ENCODE measurements at places on chromosomes 13 and 19.
A peak's percentile ranks its signal among the peaks of the same experiment; 100 is the strongest.

- no peak for DNase-seq
These were observed 9.5 kb upstream of the INSL3 start for GRCh38 chr19:17830567-17831418.

DNA sequence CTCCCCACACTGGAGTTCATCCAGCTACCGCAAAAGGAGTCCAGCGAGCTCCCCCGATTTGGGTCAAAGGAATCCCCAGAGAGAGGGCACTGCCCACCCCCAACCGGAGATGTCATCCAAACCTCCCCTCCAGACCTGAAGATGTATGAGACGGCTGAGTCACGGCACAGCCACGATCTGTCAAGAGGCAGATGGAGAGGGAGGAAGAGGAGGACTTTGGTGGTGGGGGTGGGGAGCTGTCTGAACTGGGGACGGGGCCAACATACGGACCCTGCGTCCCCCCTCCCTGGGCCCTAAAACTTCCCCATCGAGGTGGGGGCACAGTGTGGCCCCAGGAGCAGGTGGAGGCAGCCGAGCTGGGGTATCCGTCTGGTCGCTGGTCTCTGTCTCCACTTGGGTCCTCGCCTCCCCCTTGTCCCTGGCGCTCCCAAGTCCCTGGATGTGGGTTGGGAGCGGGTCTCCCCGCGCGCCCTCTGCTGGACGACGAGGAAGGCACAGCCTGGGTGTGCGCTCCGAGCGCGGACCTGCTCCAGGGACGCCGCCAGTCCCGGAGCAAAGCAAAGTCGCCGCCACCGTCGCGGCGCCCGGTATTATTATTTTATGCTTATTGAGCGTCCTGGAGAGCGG is 3.8 kb downstream of the PDE4A start:
- DNase-seq, result peak; percentile 81

DNA sequence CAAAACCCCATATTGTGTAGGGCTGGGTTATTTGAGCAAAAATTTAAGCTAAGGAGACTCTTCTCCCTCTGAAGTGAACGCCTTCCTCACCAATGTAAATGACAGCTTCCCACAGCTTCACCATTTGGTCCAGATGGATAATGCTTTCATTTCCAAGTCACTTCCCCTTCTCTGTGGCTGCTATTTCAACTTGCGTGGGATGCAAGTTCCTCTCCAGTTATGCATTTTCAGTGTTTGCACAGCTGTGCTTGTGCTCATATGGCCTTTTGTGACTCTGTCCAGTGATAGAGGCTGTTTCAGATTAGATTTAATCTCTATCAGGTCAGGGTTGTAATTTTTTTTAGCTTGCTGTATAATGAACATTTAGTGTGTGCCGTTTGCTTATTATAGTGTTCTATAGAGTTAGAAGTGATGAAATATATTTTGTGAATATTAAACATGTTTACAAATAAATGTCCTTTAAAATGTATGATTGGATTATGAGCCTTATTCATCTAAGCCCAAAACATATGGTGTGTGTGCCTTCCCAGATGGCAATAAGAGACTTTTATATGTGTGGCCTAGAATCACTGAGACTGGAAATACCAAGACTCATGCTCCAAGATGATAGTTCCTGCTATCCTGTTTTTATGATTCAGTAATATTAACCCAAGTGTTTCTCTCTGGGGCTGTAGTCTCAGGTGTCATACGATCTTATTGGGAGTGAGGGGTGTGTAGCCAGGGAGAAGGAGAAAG is 86.6 kb downstream of the TNFRSF19 start:
- DNase-seq, result no peak

GRCh38 chr13:21235174-21235573 is 58.7 kb downstream of the MRPL57 start:
- no peak for DNase-seq

DNA sequence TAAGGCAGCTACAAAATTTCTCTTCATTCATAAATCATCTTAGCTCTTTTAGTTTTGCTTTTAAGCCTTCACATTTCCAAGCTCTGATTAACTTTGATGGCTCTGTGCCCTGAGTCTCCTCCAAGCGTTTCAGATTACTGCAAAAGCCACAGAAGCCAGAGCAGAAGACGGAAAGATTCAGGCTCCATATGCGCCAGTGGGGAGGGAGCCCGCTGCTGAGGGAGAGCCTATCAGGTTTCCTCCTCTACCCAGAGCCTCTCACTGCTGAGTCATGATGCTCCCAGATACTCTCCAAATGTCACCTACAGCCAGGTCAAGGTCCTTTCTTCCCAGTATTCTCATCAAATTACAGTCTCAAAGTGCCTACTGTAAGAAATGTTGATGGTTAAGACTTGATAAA is 193.6 kb downstream of the RAP2A start:
- no peak for DNase-seq

DNA sequence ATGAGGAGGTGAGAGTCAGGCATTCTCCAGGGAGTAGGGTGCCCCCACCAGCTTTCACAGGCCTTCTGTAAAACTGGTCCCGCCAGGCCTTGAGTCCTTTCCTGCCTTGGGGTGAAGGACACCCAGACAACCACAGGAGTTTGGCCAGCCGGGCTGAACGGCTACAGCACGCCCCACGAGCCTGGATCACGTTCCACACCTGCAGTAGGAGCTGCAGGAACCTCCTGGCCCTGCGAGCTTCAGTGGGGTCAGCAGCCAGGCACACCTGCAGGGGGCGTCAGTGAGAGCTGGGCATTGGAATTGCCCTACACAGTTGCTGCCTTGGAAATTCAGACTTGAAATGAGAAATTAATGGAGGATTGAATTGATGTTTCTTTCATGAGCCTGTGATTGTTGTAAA is 45.7 kb downstream of the COL4A2 start:
- no peak for DNase-seq

DNA sequence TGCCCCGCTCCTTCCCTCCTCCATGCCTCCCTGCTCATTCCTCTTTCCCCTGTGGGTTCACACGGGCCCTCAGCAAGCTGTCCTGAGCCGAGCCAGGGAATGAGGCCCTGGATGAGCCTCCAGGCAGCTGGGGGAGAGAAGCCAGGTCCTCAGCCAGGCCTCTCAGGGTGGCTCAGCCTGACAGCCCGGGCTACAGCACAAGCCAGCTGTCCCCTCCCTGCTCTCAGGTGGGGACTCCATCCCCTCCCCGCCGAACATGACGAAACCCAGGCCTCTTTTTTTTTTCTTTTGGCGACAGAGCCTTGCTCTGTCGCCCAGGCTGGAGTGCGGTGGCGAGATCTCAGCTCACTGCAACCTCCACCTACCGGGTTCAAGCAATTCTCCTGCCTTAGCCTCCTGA is 40.0 kb upstream of the MATK start:
- DNase-seq, result no peak

Data from left lobe of liver (tissue), 2 donors.